ENCODE measurements at places on chromosomes 7 and 10.

GRCh38 chr10:97539523-97540200 lies 32.9 kb upstream of the ANKRD2 start:
- DNase-seq, result peak; percentile 81

- no peak for DNase-seq
These were observed 26.1 kb upstream of the NCAPG2 start for GRCh38 chr7:158730383-158731346.

GRCh38 chr7:4151926-4152549 lies 530.1 kb upstream of the FOXK1 start:
- no peak for DNase-seq

- DNase-seq, result no peak
These were observed 615.2 kb upstream of the FOXK1 start for GRCh38 chr7:4066626-4067475.
